NCI-H510A (cell line): ENCODE measurements at places on chromosomes 11 and 22.

DNA sequence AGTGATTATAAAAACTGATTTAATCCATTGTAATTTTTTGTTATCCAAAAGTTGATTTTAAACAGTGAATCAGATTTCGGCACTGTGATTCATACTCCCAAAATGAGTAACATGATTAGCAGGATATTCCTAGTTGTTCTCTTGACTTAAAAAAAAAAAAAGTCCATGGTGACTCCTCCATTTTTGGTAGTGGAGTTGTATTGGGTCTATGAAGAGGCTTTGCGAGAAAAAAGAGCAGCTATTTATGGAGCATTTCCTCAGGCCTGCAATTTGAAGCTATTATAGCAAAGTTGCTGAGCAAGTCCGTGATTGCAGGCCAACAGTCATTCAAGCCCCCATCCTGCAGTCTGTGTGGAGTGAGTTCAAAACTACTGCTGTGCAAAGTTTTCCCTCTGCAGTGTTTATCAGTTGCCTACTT lies 28.8 kb downstream of the YAP1 start:
- no peak for DNase-seq

DNA sequence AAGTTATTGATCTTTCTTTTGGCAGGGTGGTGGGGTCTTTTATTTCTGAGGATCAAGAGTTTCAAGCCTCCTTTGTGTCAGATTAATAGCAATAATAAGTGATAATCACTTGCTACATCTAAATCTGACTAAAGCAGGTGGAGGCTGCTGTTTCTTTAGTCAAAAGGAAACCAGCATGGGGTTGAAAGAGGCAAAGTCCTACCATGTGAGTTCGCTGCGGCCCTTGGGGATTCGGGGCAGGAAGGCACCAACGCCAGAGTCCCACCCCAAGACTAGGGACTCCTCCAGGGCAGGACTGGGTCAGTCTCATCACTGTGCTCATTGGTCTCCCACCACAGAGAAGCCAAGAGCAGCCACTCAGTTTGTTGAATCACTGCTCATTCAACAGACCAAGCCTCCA lies 73.0 kb downstream of the TENM4 start:
- no peak for DNase-seq

GRCh38 chr22:49044091-49044490 lies 783.6 kb downstream of the BRD1 start:
- DNase-seq: no peak

GRCh38 chr11:72676861-72677341 lies 2.7 kb upstream of the PDE2A start:
- DNase-seq: no peak

DNA sequence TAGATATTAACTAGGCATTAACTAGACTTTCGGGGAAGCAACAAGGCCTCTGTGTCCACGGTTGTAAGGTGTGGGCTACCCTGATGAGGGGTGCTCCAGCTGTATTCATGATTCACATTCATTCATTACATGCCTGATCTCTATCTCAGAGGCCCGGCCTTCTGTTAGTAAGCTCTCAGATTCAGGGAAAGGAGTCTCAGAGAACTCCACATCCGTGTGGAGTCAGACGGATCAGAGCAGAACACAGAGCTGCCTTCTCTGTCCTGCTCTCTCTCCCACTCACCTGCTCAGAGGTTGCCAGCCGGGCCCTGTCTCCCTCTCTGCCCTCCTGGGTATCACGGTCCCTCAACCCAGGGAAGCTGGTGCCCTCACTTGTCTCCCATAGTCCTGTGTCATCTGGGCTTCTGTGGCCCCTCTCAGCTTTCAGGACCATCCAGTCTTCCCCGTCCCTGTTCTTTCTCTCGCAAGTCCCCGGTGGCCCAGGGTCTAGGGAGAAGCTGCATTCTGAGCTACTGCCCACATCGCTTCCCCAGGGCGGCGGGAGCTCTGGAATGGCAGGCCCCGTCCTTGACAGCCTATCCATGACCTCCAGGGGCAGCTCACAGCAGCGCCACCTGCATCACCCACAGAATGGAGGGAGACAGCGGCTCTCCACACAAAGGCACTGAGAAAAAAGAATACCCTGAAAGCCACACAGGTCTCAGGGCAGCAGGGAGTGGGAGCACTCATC lies 4.3 kb downstream of the TP53AIP1 start:
- no peak for DNase-seq

- peak; percentile 80 for DNase-seq
These were observed 24.3 kb downstream of the NEU3 start for GRCh38 chr11:75013051-75013450.

DNA sequence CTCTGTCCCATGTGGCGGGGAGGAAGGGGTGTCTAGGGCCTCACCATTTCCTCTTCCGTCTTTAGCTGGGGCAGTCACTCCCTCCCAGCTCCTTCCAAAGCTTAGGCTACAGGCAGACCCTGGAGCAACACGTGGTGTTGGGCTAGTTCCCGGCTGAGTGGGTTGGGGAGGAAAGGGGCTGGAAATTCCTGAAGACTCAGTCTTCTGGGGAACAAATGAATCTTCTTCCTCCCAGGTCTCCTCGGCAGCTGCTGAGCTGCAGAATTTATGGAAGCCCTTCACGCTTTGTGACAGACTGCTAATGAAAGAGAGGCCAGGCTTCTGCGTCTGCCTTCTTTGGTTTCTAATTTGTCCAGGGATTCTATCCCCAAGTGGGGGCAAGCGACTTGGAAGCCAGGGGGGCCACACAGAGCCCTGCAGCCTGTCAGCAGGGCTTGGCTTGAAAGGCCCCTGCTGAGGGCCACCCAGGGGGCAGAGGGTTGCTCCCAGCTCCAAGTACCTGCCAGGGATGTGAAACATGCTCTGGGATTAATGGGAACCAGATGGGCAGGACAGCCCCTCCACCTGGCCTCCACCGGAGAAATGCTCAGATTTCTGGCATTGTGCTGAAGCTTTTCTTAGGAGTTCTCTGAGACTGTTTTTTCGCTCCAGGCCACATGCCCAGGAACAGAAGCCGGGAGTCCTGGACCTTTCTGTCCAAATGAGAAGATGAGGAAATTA lies 123.1 kb downstream of the PKNOX2 start:
- DNase-seq: no peak

- DNase-seq: no peak
These were observed 10.1 kb downstream of the C11orf87 start for GRCh38 chr11:109432105-109432504.

DNA sequence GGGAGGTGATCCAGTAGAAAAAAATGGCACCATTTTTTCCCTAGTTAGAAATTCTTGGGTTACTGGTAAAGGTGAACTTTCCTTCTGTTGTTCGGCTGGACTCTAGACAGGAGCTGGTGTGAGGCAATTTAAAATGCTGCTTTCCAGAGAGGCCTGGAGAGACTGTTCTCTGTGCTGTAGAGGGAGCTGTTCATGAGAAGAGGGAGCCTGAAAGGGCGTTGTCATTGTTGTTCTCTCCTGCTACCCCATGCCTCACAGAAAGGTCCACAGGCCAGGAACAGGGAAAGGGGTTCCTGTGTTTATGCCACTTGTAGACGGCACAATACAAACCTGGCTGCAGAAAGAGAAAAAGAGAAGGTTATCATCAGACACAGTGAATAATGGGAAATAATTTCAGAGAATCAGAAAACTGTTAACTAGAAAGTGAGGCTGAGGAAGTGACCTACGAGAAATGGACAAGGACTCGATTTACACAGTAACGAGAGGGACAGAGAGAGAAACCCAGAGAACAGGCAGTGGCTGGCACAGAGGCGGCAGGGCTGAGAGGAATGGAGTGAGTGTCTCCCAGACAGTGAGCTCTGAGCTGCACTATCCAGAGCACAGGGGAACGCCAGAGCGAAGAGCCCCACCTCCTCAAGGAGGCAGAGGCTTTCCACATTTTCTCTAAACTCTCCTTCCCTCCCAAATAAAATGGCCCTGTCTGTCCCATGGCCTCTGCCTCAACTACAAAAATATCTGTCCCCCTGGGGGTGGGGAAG lies 109.2 kb downstream of the RRM1 start:
- no peak for DNase-seq

- peak; percentile 27 for DNase-seq
These were observed 31.8 kb downstream of the CNTF start for GRCh38 chr11:58654079-58654907.

DNA sequence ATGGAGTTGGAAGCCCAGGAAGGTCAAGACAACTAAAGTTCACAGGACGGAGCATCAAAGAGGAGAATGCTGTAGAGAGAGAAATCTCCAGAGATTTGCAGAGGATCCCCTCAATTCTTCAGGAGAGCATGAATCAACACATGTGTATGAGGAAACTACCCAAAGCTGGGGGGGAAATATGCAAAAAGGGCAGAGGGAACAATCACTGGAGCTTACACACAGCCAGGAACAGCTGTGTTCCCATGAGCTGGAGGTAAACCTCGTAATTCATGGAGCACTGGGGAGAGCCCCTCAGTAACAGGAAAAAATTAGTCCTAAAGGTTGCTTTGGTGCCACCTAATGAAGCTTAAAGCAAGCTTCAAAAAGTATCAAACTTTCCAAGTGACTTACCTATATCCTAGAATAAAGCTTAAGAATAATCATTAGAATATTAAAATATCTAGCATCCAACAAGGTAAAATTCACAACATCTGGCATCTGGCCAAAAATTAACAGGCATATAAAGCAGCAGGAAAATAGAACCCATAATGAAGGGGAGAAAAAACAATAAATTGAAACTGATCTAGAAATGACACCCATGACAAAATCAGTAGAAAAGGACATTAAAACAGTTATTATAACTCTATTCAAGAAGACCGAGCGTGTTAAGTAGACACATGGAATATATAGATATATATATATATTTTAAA lies 134.2 kb downstream of the STK33 start:
- no peak for DNase-seq

GRCh38 chr11:129694966-129695365 lies 120.7 kb upstream of the TMEM45B start:
- no peak for DNase-seq

DNA sequence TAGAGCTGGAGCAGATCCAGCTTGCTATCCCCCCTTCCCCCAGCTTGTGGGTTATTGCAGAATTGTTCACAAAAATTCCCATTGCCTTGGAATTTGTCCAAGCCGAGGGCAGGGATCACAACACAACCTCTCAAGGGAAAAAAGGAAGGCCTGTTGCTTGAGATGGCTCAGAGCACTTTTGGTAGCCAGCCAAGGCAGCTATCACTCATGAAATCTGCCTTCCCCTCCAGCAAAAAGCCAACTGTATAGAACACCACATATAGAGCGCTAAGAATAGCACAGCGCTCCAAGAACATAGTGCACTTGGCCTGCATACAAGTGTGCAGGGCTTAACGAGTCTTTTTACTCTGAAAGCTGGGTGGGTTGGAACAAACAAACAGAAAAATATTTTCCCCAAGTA lies 46.2 kb downstream of the FAM83F start:
- DNase-seq: no peak

DNA sequence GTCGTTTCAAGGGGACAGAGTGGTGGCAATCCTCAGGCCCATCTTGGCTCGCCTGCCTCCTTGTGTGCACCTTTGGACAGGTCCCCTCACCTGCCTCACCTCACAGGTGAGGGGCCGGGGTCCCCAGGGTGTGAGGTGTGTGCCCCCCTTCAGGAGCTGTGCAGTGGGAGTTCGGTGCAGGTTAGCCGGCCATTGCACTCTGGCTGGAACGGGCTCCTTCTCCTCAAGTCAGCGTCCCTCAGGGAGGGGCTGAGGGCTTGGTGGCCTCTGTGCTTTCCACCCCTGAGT lies 269.1 kb downstream of the TBC1D22A start:
- no peak for DNase-seq

GRCh38 chr11:36015799-36016198 lies 71.9 kb downstream of the LDLRAD3 start:
- DNase-seq: no peak

DNA sequence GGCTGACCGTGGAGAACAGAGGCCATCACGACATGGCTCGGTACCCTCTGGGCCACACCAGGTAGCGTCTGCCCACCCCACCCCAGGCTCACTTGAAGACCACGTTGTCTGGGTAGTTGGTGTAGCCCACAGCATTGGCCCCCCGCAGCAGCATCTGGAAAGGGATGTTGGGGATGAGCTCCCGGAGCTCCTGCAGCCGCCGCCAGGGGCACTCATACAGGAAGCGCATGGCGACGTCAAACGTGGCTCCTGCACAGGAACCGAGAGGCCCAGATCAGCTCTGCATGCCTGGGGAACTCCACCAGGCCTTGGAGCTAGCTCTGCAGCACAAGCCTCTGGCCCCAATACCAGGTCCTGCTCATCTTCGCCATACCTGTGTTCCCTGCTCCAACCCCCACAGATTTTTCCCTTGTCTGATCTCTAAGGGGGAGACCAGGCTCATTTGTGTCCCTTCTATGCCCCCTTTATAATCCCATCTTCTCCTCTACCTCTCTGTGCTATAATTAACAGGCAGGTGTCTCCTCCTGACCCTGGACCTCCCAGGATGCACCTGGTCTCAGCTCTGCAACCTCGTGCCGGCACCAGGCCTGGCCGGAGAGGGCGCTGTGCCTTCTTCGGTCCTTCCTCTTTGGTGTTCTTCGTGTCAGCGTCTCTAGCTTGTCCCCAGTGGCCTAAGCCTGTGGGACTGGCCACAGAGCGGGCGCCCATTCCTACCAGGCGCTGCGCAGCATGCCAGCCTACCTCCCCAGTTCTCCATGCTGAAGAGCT lies 5.0 kb upstream of the LRFN4 start:
- no peak for DNase-seq

DNA sequence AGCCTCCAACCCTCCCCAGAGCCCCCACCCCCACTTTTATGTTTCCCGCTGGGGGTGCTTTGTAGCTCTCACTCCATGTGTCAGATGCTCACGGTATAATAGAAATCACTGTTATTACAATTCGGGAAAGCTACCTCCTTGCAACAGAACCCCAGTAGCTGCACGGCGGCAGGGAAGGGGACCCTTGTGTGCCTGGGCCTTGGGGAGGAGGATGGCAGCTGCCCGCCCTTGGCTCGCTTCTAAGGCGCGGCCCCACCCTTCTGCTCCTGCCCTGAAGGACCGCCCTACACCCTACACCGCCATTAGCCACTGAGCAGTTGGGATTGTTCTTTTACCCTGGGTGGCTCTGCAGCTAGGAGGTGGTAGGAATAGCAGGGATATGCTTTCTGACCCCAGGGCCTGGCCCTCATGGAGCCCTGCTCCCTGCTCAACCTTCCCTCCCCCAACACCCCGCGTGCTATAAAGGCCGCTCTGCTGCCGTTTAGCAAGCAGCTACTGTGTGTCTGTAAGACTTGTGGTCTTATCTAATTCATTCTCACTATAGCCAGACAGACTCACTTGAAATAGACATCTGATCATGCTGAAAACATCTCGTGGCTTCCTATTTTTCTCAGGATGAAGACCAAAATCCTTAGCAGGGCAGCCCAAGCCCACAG lies 219.7 kb downstream of the CEP164 start:
- no peak for DNase-seq

- no peak for DNase-seq
These were observed 1.7 kb downstream of the TIMM10B start for GRCh38 chr11:6483015-6483414.
